ENCODE measurements at places on chromosomes 16 and 17. TPM values are rescaled to one million over a fixed set of nuclear protein-coding genes. Genes with fewer than 3 reads are reported as not detected.

DNA sequence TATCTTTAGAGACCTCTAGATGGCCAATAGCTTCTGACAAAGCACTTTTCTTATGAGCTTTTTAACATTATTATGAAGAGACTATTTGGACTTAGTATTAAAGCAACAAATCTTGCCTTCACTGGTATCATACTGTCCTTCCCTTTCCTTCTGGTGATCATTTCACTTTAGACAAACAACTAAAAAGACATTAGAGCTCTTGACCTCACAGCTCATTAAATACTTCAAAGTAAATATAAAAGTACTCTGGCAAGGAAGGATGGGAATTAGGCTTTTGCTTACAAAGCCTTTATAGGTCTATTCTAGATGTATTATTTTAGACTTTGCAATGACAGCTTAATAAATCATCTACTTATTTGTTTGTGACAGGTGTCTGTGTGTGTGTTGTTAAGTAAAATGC lies 11.1 kb downstream of the STXBP4 start:
- no peak for DNase-seq

GRCh38 chr16:11955713-11956123 lies 9.3 kb upstream of the TNFRSF17 start:
- no peak for DNase-seq

DNA sequence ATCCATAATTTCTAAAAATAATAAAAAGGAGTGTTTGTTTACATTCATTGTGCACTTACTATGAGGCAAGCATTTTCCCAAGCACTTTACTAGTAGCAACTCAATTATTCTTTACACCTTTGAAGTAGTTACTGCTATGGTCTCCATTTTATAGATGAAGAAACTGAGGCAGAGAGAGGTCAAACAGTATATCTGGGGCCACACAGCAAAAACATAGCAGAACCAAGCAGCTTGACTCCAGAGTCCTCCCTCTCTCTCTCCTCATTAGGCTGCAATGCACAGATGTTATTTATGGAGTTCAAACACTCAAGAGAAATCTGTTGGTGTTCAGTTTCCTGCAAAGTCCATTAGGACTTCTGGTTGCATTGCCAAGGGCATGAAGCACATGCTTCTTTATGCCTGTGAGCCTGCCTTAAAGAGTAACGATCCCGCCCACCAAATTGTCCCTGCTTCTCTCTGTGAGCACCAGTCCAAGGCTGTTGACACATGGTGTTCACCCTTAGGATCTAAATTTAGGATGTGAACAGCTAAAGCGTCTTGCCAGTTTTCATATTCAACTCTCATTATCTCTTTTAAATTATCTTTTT lies 44.0 kb downstream of the GPRC5B start:
- no peak for DNase-seq

DNA sequence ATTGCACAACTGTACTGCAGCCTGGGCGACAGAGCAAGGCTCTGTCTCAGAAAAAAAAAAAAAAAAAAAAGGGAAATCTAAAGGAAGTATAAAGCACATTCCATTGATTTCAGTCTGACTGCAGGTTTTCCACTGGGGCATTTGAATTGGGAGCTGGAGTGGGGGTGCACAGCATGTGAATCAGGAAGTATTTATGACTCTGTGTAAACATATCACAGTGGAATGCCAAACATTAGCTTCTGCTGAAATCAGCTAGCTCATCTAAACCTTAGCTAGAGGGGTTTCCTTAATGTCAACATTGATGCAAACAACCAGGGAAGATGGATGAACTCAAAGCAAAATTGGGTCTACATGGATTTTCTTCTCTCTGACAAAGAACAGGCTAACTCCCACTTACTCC lies 641.0 kb upstream of the EEF2KMT start:
- DNase-seq: no peak

GRCh38 chr17:64390044-64390443 lies 616 bp downstream of the PECAM1 start:
- no peak for DNase-seq

- no peak for DNase-seq
Observed at GRCh38 chr17:37789021-37789565, 44.2 kb upstream of the HNF1B start.

- no peak for DNase-seq
Observed at GRCh38 chr17:44293509-44294226, 14.7 kb upstream of the RUNDC3A start.

DNA sequence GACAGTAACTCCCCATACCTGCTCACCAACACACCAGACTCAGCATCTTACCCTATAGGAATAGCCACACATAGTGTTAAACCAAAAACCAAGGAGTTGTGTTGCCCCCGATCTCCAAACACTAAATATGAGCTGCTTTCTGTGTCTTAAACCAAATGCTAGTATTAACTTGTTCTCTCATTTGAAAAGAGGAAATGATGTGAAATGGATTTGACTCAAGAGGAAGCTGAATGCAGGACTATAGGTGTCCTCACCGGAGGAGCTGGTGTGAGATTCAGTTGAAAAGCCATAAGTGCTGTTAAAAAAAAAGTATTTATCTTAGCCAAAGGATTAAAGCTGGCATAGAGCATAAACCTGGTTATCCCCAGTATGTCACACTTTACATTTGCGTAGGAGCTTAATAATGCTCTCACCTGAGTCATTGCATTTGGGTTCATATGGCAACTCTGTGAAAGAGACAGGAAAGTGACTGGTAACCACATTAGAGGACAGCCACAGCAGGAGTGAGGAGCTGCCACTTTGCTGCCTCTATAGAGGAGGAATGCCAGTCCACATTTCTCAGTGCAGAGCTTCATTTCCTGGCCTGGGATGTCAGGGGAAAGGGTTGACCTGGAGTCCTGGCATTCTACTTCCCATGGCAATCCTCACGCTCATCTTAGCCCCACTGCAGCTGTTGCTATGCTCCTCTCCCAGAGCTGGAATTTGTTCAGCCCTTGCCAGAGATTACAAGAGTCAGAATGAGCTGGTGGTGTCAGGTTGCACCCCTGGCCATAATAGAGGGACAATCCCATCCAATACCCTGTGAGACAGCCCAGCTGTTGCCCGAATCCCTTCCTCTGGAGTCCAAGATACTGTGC lies 143.3 kb upstream of the ANKFN1 start:
- no peak for DNase-seq

- no peak for DNase-seq
Observed at GRCh38 chr17:79806863-79807720, 10.2 kb upstream of the CBX8 start.

DNA sequence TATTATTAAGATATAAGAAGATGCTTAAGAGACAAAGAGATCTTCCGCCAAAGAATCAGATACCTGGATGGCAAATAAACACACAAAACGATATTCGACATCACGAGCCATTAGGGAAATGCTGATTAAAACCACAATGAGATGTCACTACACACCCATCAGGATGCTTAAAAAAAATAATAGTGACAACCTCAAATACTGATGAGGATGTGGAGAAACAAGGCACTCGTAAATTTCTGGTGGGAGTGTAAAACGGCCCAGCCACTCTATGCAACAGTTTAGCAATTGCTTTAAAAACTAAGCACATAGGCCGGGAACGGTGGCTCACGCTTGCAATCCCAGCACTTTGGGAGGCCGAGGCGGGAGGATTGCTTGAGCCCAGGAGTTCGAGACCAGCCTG lies 39.4 kb downstream of the TBC1D16 start:
- DNase-seq: no peak

- DNase-seq: no peak
Observed at GRCh38 chr17:63843910-63844677, 1.6 kb upstream of the SMARCD2 start.

GRCh38 chr17:66942451-66943264 lies 21.8 kb upstream of the CACNG4 start:
- no peak for DNase-seq

- no peak for DNase-seq
Observed at GRCh38 chr16:66605177-66605978, 874 bp downstream of the CMTM3 start.

- no peak for DNase-seq
Observed at GRCh38 chr17:5127910-5128309, 12.1 kb downstream of the USP6 start.

- DNase-seq: no peak
Observed at GRCh38 chr16:11585460-11586377, 1.0 kb downstream of the LITAF start.

GRCh38 chr16:56896244-56896643 lies 31.2 kb downstream of the SLC12A3 start:
- no peak for DNase-seq

GRCh38 chr16:1438229-1439057 lies 5.9 kb downstream of the CCDC154 start:
- DNase-seq: no peak

- no peak for DNase-seq
Observed at GRCh38 chr16:57175896-57176295, 9.9 kb downstream of the PSME3IP1 start.

DNA sequence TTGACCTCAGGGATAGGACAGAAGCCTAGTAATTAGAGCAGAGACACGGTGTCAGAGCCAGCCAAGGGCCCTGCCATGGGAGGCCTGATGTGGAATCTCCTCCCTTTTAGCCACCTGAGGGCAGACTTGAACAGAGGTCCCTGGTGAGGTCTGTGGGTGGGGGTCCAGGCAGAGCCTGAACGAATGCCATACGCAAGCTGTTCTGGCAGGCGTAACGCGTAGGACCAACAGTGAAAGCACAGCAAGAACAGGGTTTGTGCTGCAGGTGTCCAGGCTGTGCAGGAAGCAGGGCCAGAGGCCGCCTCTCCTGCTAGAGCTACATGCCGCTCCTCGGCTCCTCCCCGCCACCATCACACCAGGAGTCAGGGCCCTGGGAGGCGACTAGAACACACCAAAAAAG lies 81.9 kb upstream of the TBX2 start:
- no peak for DNase-seq

GRCh38 chr16:68503334-68503733 lies 35.8 kb upstream of the ZFP90 start:
- no peak for DNase-seq

- no peak for DNase-seq
Observed at GRCh38 chr16:66167564-66168291, 198.8 kb upstream of the CDH5 start.

GRCh38 chr17:63993368-63993985 lies 4.7 kb upstream of the PRR29 start:
- no peak for DNase-seq

GRCh38 chr16:1647856-1648255 lies 30.2 kb upstream of the JPT2 start:
- no peak for DNase-seq

GRCh38 chr16:66903544-66904427 lies 14.9 kb downstream of the CDH16 start:
- DNase-seq: no peak

GRCh38 chr17:17749921-17750320 lies 68.7 kb downstream of the RAI1 start:
- peak; percentile 69 for DNase-seq

GRCh38 chr17:50559674-50560184 lies 786 bp upstream of the CACNA1G start:
- DNase-seq: peak; percentile 88

GRCh38 chr16:57945740-57946138 lies 25.2 kb downstream of the CNGB1 start:
- DNase-seq: no peak

GRCh38 chr17:43334738-43335402 lies 63.9 kb upstream of the ARL4D start:
- DNase-seq: no peak

DNA sequence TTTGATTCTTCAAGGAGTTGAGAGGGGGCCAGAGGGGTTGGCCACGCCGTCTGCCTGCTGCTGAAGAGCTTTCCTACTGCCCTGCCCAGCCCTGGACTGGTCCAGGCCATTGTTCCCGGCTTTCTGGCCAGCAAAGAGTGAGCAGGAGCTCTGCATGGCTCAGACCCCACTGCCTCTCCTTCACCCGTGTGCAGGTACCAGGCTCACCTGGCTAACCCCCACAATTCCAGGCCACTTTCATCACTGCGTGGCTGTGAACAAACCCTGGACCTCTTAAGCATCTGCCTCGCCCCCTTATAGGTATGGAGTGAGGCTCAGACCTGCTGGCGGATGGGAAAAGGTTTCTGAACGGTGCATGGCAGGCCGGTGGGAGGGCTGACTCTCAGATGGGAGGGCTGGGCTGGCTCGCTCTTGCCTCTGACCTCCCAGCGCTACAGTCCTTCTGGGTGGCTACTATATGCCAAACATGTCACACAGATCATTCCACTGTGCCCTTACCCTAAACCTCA lies 8.9 kb downstream of the ZNF319 start:
- no peak for DNase-seq

GRCh38 chr16:30409125-30410060 lies 2.0 kb downstream of the ZNF771 start:
- DNase-seq: peak; percentile 84

DNA sequence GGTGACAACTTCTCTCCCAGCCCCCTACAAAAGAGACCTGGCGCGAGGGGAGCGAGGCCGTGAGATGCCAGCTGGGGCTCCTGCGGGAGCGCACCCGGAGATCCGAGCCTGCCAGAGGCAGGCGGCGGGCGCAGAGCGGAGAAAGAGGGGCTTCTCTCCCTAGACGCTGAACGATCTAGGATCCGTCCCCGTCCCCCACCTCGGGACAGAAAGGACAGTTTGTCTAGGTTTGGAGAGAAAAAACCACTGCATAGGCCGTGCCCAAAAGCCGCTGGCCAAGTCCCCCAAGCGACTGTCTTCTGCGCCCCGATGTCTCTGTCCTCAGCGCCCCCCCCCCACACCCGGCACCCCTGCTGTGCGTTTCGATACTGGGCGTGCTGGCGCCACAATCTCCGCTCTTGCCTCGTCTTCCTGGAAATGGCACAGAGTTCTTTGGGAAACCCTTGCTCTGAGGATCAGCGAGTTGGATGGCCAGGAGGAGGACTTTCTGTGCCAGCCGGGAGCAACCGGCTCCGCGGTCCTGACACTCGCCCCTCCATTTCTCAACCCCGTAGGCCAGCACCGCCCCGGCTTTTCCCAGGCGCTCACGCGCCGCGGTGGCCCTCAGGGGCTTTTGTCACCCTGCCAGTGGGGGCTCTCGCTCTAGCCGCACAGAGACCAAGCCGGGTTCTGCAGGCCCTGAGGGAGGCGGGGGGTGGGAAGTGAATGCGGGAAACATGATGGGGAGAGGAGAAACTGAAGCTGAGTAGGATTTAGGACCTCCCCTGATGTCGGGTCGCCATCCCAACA lies 1.0 kb downstream of the SSTR2 start:
- DNase-seq: no peak

HIC1 gene
- polyA plus RNA-seq: 0.11 TPM

PHLPP2 gene
- polyA plus RNA-seq: 6.2 TPM

XYLT1 gene
- 6.6 TPM for polyA plus RNA-seq

TANC2 gene
- 5.7 TPM for polyA plus RNA-seq

C16orf89 gene
- polyA plus RNA-seq: 9.9 TPM

ALDH3A1 gene
- polyA plus RNA-seq: 0.75 TPM

DNAI2 gene
- 0.24 TPM for polyA plus RNA-seq

SLC35G6 gene
- polyA plus RNA-seq: 0.05 TPM

KRT15 gene
- polyA plus RNA-seq: 0.11 TPM

DNASE1L2 gene
- polyA plus RNA-seq: 0.97 TPM

SECTM1 gene
- polyA plus RNA-seq: 0.65 TPM

HAS3 gene
- 32.1 TPM for polyA plus RNA-seq
